ENCODE measurements at places on chromosomes 5 and 9.

- no peak for DNase-seq
Measured at GRCh38 chr9:97856857-97857605, 4.0 kb downstream of the FOXE1 start.

GRCh38 chr9:137881591-137882505 lies 4.3 kb downstream of the CACNA1B start:
- DNase-seq: no peak

- no peak for DNase-seq
Measured at GRCh38 chr9:112168197-112168596, 6.9 kb downstream of the SUSD1 start.

DNA sequence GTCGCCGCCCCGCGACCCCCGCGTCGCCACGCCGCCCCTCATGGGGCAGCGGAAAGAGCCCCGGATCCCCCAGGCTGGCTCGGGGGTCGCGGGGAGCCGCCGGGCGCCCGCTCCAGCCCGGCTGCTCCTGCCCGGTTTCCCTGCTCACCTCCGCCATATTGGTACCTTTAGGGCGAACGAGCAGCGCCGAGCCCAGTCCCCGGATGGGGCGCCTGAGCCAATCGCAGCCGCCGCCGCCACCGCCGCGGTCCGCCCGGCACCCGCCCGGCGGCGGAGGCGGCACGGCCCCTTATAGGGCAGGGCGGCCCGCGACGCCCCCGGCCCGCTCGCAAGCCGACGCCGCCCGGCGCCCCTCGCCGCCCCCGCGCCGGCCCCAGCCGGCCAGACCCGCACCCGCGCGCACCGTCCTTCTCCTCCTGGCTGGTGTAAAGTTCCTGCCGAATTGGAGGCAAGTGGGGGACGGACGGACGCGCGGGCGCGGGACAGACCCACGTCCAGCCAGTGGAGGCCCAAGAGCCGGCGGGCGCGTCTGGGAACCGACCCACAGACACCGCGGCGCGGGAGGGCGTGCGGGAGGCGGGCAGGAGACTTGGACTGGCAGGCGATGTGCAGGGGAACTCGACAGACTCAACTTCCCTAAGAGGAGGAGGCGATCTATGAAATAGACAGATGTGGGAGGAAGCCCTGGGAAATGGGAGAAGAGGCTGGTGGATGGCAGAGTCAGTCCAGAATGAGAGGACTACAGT lies at the start of gene MIER3:
Gene MIER3, minus strand, starts transcription at position 178 of the 746 bp plus-strand sequence. Its CDS starts 21 bp downstream, at position 157.
- no peak for DNase-seq

DNA sequence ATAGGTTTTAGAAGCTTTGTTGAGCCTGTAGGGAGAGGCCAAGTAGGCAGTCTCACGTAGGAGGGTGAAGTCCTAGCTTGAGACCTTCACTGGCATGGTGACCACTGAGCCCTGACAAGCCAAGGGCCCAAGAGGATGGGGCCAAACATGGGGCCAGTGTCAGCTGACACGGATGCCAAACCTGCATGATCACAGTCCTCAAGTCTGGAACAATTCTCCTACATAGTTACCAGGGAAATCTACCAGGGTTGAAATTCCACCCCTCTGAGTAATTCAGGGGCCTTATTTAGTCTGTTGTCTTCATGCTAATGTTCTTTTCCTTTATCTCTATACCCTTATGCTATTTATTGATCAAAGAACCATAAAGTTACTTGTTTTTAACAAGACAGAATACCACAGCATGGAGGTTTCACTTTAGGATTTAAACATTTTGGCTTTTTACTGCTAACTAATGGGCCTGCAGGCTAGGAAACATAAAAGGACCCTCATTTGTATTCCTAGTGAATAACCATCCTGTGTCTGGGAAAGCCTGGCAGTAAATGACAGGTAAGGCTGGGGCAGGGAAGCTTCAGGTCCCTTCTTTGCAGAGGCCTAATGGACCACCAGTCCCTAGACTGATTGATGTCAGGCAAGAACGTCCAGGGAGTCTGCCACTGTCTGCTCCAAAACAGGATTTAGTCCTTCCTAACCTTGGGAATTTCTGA lies 140.8 kb downstream of the FGF1 start:
- DNase-seq: no peak

- DNase-seq: no peak
Measured at GRCh38 chr9:37512437-37512836, 26.7 kb downstream of the POLR1E start.

GRCh38 chr5:40416098-40416497 lies 263.6 kb upstream of the PTGER4 start:
- DNase-seq: no peak
